ENCODE measurements at places on chromosomes 1 and 21. TPM values are rescaled to one million over a fixed set of nuclear protein-coding genes. Genes with fewer than 3 reads are reported as not detected.

LCE3D gene
- not detected for polyA plus RNA-seq

PGLYRP3 gene
- polyA plus RNA-seq = not detected

CD84 gene
- polyA plus RNA-seq = 0.74 TPM

KMO gene
- polyA plus RNA-seq = 2.8 TPM

RSRP1 gene
- 160 TPM for polyA plus RNA-seq

CRYAA gene
- not detected for polyA plus RNA-seq

DNA sequence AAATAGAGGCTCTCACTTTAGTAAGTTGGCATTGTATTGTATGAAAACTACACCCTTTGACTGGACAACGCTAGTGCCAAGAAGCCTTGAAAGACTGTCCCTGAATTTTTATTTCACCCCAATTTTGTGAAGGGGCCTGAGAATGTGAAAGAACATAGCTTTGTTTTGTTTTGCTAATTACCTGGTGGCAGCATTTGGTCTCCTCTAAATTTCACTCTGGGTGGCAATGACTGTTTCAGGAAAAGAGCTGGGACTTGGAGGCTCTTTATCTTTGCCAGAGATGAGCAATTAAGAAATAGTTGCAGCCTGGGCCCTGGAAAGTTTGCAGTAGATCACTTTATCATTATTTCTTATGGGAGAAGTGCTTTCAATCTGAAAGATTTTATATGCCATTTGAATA, 117.6 kb downstream of the KCNK2 start:
- DNase-seq = no peak

- DNase-seq = no peak
Observed at GRCh38 chr1:182110635-182111034, 49.1 kb upstream of the ZNF648 start.

- DNase-seq = no peak
Observed at GRCh38 chr1:65310078-65310587, 790 bp downstream of the DNAJC6 start.

DNA sequence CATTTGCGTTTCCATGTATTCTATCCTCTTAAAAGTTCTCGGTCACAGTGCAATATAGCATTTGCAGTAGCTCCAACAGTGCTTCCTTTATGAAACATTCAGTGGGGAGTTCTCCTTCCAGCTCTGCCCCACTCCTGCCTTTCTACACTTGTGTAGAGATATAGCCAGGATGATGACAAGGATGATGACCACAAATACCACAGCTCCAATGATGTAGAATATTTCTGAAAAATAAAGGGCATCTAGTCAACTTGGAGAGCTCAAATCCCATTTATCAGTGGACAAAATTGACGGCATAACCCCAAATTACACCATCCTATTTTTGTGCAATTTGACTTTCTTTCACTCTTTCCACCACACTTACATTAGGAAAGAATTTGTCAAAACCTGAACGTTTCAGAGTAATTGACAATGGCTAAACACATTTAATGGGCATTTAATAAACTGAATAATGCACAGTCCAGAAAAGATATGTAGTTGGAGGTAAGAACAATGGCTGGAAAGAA, 11.1 kb downstream of the F3 start:
- no peak for DNase-seq

DNA sequence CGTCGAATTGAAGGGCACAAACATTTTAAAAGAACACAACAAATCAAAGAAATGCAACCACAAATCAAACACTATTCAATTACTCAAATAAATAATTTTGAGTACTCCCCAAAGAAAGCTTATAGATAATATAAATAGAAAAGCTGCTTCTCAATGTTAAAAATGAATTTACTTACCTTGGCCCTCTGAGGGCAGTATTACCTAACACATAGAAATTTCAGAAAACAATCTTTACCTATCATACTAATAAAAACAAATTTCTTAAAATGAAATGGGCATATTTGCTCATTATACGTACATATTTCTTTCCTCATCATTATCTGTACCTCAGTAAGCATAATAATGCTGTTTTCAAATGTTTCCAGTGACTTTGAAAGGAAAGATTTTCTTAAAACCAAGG, 141.8 kb downstream of the AKT3 start:
- DNase-seq = no peak

DNA sequence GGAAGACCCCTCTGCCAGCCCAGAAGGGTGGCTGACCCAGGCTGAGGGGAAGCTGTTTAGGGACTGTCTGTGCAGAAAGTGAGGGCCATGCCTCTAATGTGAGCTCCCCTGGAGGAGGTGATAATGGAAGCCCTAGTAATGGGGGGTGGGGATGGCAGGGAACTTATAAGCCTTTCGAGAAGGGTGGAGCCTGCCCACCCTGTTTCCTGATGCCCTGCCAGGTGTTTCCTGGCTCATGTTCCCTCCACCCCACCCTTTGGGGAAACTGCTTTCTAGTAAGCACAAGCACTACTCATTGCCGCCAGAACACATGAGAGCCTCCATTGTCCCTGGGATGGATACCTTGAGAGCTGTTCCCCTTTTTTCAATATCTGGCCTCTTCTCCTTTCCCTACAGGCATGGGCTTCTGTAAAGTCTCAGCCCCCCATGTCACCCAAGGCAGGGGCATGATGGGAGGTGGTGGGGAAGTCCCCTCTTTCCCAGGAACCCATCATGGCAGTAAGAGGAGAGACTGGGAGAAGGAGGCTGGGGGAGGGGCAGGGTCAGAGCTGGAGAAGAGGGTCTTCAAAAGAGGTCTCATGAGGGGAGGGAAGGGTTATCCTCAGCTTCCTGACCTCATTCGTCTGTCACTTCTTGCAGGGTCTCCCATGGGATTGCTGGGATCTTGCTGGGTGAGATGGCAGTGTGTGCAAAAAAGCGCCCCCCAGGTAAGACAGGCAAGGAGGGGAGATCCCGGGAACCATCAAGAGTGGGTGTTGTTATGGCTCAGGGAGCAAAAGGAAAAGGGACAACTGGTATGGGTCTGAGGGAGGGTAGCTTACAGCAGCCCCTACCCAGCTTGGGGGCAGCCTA, 2.4 kb downstream of the ATP8B2 start:
- DNase-seq = no peak

- DNase-seq = peak; percentile 41
Observed at GRCh38 chr1:91555821-91556531, 55.3 kb downstream of the CDC7 start.

DNA sequence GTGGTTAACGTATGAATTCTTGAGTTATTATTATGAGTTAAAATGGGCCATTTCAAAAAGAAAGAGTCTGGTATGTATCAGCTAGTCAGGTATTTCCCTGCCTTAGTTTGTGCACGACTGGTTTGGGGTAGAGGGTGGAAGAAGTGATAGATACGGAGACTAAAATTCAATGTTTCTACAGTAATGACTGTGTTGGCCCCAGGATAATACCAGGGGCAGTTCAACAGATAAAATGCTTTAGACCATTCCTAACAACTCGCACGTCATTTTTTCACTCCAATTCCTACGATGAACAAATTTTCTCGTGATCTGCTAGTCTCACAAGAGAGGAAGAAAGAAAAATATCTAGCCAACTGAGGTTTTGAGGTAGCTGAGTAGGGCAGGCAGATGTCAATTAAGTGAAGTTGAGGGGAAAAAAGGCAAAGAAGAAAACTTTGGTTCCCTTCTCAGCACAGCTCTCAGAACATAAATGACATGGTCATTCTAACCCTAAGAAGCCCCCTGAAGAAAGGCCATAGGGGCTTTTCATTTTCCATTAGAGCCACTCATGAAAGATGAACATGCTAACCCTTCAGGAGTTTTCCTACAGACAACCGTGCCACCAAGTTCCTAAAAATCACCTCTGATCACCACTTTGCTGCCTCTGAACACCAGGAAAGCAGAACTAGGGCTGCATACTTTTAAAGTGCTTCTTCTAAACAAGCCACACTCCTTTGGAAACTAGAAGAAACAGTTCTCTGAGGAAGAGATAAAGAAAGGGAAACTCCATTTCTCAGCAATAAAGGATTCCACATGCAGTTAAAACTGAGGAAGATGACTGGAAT, 5.6 kb downstream of the MCOLN2 start:
- DNase-seq = no peak

- no peak for DNase-seq
Observed at GRCh38 chr1:152412756-152413155, 1.3 kb downstream of the CRNN start.

DNA sequence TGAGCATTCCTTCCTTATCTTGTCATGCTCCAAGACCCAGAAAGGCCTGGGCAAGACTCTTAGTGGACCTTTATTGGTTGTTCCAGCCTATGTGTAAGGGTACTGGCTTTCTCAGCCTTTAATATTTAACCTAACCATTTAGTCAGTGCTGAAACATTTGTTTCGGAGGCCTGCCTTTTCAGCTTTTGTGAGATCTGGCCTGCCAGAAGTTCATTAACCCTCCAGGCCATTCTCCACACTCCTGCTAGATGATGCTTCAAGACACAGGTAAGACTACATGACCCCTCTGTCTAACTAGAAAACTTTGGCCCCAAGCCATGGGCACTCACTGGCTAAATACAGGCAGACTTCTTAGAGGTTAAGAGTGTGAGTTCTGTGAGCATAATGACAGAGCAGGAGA, 138.4 kb upstream of the ZP4 start:
- DNase-seq = no peak

DNA sequence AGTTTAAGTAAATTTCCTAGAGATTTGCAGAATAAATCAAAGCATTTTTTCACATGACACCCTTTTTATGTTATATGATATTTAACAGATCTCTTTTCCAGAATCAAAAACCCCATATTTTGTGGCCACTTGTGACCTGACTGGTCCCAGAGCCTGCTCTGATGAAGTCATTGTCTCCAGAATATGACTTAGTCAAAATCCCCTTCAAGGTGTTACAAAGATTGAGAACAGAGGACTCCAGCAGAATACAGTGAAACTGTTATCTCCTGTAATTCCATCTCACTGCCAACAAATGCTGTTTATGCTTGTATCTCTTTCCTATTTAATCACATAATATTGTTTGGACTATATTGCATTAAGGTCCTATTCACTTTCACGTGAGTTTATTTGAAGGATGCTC, 25.6 kb downstream of the RGS1 start:
- no peak for DNase-seq

DNA sequence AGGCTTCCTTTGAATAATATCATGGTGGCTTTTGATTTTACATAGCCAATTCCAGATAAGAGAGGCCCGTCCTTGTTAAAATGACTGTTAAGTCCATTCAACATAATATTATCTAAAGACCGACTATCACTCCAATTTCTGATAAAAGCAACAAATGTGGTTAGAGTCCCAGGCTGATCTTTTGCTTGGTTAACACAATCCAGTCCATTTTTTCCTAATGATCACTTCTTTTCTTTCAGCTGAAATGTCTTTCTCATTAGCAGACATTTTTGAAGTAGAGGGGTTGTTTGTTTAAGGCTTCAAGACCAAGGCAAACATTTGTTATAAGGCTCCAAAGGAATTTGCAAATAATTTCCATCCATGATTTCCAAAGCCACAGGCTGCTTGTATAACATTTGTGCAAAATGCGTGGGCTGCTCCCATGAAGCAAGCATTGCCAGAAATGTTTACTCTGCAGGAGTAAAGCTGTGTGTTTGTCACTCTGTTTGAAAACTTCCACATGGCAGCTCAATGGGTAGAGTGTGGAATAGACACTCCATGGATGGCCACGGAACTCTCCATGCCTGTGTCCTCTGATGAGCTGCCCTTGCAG, 111.5 kb downstream of the PSMG1 start:
- peak; percentile 40 for DNase-seq

- DNase-seq = no peak
Observed at GRCh38 chr1:1354271-1355247, 3.8 kb downstream of the MXRA8 start.

GRCh38 chr1:61085206-61085982, 3.0 kb downstream of the NFIA start:
- no peak for DNase-seq

GRCh38 chr21:29181799-29182470, 51.5 kb downstream of the MAP3K7CL start:
- peak; percentile 79 for DNase-seq

GRCh38 chr1:34108269-34108668, 56.8 kb downstream of the CSMD2 start:
- DNase-seq = no peak

DNA sequence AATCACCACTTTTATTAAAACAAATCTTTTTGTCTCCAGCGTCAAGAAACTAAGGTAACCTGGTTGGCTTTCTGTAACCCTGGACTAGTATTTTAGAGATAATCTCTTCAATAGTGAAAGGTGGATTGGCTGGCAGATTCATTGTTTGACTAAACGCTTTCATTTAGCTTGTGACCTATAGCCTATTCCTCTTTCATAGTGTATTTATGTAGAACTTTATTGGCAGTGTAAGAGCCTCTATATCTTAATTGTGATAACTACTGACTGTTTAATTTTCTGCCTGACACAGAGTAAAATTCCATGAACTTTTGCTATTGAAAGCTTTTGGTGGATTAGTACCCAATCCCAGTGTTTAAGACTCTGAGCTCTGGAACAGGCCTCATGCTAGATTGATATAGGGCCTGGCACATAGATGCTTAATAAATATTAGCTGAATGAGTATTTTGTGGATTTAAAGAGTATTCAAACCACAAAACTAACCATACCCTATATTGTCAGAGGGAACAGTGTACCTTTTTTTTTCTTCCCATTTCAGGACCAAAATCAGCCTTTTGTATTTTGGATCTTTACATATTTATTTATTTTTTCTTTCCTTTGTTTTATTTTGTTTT, 34.8 kb downstream of the AK4 start:
- DNase-seq = no peak

DNA sequence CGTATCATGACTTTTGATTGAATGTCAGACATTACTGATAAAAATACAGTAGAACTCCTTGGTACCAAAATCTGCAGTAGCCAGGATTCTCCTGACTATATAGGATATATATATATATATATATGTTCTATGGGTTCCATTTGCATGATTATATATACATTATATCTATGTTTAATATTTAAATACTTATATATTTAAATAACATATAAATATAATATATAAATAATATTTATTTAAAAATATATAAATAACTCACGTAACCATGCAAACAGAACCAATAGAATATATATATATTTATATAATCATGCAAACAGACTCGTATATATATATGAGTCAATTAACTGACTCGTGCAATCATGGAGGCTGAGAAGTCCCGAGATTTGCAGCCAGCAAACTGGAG, 278.8 kb upstream of the PLXNA2 start:
- DNase-seq = no peak

- DNase-seq = no peak
Observed at GRCh38 chr1:244605835-244606370, 47.0 kb upstream of the DESI2 start.

DNA sequence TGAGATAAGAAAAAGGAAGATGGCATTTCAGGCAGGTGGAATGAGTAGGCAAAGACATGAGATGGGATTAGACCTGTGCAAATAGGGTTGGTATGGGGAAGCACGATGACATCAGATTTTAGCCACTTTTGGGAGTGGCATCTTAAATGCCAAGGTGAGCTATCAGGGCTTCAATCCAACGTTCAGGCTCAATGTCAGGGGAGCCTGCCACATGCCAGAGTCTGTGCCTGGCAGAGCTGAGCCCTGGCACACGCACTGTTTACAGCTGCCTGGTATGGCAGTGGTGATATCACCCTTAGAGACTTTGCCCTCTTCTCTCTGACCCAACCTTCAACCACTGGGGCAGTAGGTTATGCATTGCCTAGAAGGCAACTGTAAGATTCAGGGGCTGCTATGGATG, 1.1 kb upstream of the GUCA2B start:
- DNase-seq = no peak

GRCh38 chr1:147515045-147515869, 26.0 kb upstream of the BCL9 start:
- DNase-seq = peak; percentile 78

- no peak for DNase-seq
Observed at GRCh38 chr1:219209578-219209977, 35.9 kb downstream of the LYPLAL1 start.

GRCh38 chr1:225258811-225259210, 169.0 kb downstream of the LBR start:
- no peak for DNase-seq
